ENCODE measurements at places on chromosomes 1 and 21.

- DNase-seq = no peak
Observed at GRCh38 chr1:30571380-30571779, 152.0 kb downstream of the MATN1 start.

DNA sequence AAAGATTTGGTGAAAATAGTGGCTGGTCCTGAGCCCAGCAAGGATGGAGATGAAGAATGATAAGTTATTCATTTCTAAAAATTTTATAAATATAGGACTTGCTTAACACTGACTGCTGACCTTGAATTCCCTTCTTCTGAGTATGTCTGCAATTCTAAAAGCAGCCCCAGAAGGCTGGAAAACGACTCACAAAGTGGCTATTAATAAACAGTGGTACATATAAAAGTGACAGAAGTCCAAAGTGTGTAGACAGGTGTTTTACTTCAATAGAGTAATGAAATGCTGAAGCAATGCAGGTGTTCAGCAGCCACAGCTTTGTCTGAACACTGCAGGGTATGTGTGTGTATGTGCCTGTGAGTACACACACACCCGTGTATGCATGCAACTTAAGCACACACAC lies 219.0 kb upstream of the NRIP1 start:
- DNase-seq = no peak

DNA sequence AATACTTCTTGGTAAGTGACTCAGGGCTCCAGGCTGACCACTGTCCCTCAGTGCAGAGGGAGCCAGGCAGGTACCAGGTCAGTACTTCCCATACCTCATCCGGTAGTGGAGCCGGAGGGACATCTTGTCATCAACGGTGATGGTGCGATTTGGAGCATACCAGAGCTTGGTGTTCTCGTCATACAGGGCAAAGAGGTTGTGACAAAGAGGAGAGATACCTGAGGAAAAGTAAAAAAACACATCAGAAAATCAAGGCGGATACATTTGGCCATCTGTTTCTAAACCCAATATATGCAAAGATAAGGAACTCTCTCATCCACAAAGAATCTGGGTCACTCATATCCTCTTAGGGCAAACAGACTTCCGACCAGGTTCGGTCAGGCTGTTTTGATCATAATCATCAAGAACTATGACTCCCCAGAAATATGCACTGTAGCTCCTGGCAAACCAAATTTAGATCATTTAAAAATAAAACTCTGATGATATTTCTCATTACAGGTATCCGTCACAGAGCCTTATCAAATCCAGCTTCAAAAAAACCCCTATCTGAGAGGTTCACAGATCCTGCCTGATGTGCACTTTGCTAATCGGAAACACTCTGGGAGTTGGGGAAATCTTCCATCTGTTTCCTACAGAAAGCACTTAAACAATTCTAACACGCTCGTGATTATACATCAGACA lies 87.3 kb downstream of the JAK1 start:
- DNase-seq = no peak

DNA sequence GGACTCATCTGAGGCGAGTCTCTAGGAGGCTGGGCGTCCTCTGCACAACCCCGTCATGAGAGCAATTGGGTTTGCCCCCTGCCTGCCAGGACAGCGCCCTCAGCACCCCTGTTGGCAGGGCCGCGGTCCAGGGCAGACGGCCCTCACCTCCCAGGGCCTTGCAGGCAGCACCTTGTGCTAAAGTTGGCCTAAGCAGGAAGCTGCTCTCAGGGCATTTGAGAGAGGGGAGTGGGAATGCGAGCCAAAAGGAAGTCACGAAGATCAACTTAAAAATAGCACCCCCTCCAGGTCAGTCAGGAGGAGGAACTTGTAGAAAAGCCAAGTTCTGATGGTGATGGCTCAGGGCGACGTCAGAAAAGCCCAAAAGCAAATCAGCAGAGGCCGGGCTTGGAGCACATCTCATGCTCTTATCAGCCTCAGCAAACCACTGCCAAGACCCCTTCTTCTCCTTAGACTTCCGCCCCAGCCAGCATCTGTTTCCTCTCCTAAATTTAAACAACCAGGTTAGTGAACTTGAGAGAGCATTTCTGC lies 12.6 kb upstream of the ADORA3 start:
- no peak for DNase-seq

DNA sequence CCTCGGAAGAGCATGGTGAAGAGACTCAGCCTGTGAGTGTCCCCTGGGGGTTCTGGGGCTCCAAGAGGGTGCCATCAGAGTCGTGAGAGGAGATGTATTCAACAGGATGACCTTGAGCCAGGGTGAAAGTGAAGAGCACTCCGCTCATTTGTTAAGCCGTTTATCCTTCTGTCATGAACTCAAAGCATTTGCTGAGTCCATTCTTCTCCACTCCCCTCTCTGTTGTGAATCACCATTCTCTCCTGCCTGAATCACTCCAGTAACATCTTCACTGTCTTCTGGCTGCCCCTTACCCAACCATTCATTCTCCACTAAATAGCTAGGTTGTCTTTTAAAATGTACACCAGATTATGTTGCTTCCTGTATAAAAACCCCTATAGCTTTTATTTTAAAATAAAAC lies 102.2 kb downstream of the RGL1 start:
- no peak for DNase-seq

- DNase-seq = no peak
Observed at GRCh38 chr1:180116964-180117763, 37.5 kb upstream of the QSOX1 start.

DNA sequence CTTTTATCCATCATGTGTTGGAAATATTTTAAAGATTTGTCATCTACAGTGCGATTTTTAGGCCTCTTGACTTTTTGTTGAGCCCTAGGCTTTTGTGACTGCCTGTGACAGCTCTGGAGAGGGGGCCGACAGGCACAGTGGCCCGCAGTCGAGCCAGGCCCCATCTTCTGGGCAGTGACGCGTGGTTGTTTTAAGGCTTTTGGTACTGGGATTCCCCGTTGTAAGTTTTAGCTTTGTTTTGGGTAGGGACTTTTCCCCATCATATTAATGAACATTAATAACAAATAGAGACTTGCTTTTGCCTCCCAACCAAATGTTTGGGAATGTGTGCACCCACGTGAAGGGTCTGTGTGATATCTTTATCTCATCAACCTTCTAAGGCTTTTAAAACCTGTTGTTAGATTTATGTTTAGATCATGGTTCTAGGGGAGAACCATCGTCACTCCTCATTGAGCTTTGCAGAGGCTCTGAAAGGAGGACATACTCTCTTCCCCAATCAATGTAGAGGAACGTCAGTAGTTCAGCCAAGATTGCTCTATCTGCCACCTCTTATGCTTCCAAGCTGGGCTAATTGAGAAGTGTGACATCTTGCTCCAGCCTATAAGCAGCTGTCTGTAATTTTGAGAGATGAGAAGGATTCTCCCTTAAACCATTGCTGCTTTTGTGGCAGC lies 34.6 kb downstream of the MAPKAPK2 start:
- DNase-seq = no peak

GRCh38 chr1:232615306-232615800 lies 14.6 kb downstream of the SIPA1L2 start:
- DNase-seq = no peak

- no peak for DNase-seq
Observed at GRCh38 chr1:72296501-72296900, 14.2 kb upstream of the NEGR1 start.

DNA sequence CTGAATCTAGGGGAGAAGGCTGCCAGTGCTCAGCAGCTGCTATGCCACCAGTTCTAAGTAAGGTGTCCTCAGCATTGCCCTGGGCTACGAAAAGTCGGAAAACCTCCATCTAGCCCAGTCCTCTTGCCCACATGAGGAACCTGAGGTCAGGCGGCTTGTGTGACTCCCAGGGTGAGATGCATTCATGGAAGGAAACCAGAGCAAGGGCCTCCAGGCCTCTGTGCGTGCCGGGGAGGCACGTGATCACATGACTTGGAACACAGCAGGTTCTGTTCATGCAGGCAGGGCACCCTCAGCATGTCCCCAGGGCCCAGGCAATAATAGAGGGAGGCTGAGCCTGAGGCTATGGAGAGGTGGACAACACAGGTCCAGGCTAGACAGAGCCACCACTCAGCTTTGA lies 312.5 kb upstream of the DUSP10 start:
- no peak for DNase-seq

DNA sequence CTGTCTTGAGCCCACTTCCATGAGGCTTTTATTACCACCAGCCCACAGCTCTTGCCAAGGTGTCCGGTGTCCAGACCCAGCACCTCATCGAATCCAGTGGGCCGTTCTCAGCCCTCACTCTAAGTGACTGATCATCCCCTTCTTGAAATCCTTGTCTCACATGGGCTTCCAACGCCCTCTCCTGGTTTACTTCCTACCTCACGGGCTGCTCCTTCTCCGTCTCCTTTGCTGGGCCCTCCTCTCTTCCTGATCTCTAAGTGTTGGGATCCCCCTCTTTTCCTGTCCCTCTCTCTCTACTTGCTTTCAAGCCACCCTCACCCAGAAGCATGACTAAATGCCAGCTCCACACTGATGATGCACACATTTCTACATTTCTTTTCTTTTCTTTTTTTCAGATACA lies 9.0 kb upstream of the RHBG start:
- no peak for DNase-seq

GRCh38 chr1:79363430-79363829 lies 356.9 kb upstream of the ADGRL4 start:
- no peak for DNase-seq

DNA sequence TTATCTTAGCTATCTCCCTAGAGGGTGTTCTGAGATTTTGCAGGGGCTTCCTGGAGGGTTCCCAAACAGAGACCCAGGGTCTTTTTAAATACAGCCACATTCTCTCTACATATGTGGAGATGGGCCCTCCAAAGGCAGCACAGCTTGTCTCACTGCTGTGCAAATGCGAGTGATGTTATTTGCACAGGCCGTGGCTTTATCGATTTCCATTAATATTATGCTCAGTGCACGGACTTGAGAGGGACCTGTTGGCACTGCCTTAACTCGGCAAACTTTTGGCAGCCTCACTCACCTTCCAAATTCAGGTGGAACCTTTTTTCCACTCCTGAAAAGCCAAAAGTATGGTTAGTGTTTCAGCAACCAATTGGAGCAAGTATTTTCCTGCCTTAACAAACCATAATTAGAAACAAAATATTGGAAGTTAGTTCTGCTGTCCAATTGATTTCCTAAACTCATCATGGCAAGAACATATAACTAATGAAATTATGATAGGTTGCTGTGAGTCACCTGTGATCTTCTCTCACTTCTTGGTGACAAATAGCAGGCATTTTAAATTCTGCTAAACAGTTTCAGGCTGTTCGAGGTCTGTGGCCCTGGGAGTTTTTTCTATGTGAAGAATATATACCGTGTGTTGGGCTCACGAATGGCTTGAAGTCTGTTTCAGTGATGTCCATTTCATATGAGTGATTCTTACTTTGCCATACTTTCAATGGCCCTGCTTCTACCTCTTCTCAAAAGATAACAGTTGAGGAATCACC lies 10.9 kb downstream of the LHX9 start:
- no peak for DNase-seq

DNA sequence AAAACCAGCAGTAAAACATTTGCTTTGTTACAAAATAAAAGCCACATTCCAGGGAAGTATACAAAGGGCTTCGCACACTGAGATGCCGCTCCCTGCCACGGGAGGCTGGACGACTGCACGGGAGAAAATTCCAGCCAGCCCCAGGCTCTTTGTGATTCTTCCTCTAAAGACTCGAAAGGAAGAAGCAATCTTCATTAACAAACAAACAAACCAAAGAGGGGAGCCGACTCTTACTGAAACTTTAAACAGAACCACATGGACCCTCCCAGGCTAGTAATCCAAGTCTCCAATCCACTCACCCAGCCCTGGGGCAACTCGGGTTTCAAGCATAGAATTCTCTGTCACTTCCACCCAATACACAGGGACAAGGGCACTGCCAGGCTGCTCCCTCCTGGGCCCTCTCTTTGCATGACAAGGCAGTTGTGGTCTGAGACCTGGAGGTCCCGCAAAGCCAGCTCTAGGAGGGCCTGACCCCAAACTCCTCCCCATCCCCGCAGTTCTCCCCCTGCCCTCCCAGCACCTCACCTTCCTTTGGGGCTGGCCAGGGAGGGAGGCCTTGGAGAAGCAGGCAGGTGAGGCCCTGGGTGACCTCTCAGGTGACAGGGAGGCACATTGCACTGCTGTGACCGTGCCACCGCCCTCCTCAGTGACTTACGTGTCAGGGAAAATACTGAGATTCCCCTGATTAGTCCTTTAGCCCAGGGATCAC lies 26.6 kb upstream of the COL18A1 start:
- DNase-seq = no peak

GRCh38 chr1:66729523-66729922 lies 22.7 kb upstream of the DYNLT5 start:
- no peak for DNase-seq

DNA sequence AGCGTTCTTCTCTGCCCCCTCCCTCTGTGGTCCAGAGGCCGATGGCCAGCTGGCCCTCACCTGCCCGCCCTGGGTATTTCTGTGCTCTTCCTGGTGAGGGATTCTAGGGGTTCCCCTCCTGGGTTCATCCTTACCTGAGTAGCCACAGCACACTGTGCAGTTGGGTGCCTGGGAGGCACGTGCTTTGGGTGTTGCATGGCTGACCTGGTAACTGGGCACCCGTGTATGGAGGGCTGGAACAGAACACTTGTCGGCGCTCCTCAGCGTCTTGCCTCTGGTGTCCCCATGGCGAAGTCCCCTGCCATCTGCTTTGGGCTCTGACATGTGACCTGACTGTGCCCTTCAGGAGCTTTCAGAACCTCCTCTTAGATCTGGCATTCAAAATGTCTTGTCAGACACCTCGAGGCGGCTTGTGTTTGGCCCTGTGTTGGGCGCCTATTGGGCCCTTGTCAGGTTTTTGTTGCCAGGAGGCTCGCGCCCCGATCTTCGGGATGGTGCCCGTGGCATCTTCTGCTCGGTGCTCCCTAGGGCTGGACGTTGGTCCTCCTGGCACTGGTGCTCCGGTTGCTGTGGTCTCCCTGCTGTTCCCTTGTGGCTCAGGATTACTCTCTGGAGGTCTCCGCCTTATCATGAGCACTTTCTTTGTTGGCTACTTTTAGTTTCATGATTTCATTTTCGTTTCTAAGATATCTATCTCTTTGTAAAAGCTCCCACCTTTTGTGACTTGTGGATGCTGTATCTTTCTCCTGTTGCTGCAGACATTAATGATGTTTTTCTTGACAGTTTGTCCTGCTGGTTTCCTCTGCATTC lies 28.5 kb downstream of the SKI start:
- no peak for DNase-seq

DNA sequence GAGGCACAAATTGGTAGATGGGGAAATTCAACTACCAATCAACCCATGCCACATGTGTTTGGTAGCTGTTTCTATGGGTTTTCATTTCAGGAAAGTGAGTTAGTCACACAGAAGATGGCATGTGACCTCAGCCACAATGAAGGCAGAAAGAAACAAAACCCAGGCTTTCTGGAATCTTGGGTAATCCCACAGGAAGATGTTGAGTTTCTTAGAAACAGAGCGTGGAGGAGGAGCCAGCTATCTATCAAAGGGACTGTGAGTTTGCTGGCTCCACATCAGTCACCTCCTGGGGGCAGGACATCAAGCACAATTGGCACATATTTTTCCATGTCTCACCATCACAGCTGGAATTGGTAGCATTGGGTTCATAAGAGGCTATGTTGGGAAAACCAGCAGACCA lies 188.9 kb upstream of the PLXNA2 start:
- no peak for DNase-seq

DNA sequence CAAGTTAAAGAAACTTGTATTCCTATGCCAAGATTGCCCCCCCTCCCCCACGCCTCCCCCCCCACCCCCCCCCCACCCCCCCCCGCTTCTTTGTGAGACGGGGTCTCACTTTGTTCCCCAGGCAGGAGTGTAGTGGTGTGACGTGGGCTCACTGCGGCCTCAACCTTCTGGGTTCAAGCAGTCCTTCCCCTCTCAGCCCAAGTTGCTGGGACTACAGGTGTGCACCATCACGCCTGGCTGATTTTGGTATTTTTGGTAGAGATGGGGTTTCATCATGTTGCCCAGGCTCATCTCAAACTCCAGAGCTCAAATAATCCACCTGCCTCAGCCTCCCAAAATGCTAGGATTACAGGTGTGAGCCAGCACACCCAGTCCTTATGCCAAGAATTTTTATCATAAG lies 136.6 kb downstream of the POU2F1 start:
- DNase-seq = no peak
